Right lobe of liver (tissue), 6 donors: ENCODE measurements at places on chromosomes 3 and 15. TPM values are rescaled to one million over a fixed set of nuclear protein-coding genes. Genes with fewer than 3 reads are reported as not detected.

Gene CADPS
- total RNA-seq, result not detected

Gene ILDR1
- 0.12 TPM for total RNA-seq

Gene IQCF5
- not detected for total RNA-seq

Gene CHRFAM7A
- total RNA-seq, result not detected

Gene CA12
- total RNA-seq, result 0.02 TPM

Gene FMN1
- 5.7 TPM for total RNA-seq

Gene SLC6A11
- 0.09 TPM for total RNA-seq

Gene GPR15
- total RNA-seq, result not detected

Gene GP5
- 0.23 TPM for total RNA-seq

Gene TMEM45A
- total RNA-seq, result 55.5 TPM

Gene BHLHE40
- 170 TPM for total RNA-seq

Gene ROPN1
- total RNA-seq, result not detected

Gene C3orf70
- 0.06 TPM for total RNA-seq

Gene CCDC9B
- 5.2 TPM for total RNA-seq

Gene STRC
- 0.83 TPM for total RNA-seq

Gene SI
- not detected for total RNA-seq

Gene MYZAP
- total RNA-seq, result 0.62 TPM

Gene ZMYND10
- 0.42 TPM for total RNA-seq

Gene DAZL
- not detected for total RNA-seq

Gene KCNMB3
- total RNA-seq, result 2.3 TPM

Gene NLGN1
- total RNA-seq, result 0.12 TPM

Gene LYZL4
- total RNA-seq, result not detected

Gene SLC9C1
- not detected for total RNA-seq

Gene SEMA6D
- total RNA-seq, result 2.3 TPM

Gene ANKDD1A
- 0.29 TPM for total RNA-seq

Gene TMEM40
- total RNA-seq, result 0.35 TPM

Gene POLR2H
- total RNA-seq, result 33.1 TPM

Gene KLHL6
- 0.59 TPM for total RNA-seq

Gene PLSCR1
- 52.9 TPM for total RNA-seq

Gene STAC
- 0.92 TPM for total RNA-seq

Gene EAF2
- total RNA-seq, result 3.0 TPM

Gene AHSG
- 718 TPM for total RNA-seq

Gene CEP63
- 9.4 TPM for total RNA-seq

Gene CLDN18
- total RNA-seq, result not detected

Gene CAND2
- total RNA-seq, result 4.4 TPM

Gene SLC27A2
- 76.8 TPM for total RNA-seq

Gene PCOLCE2
- 4.6 TPM for total RNA-seq
